ENCODE measurements at places on chromosomes 5 and 9. TPM values are rescaled to one million over a fixed set of nuclear protein-coding genes. Genes with fewer than 3 reads are reported as not detected.

The OGN gene
- 9.6 TPM for total RNA-seq

The GPRIN1 gene
- 1.4 TPM for total RNA-seq

DNA sequence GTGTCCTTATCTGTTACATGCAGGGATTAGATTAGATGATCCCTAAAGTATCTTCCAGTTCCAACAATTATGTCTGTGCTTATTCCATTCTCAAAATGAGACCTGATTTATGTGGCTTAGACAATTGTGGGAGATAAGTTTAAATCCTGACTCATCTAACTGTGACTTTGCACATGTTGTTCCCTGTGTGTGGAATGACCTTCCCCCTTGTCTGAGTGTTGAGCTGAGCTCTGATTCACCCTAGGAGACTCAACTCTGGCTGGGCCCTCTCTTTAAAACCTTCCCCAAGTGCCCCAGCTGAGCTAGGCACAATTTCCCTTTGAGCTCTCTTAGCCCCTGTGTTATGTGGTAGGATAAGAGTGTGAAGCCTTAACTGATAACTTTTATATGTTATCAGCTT, 118.9 kb upstream of the ELL2 start:
- no peaks in the 10 kb centered on the region for H3K4me1 ChIP-seq
- H3K27me3 ChIP-seq: no peaks in the 10 kb centered on the region
- DNase-seq: peak; percentile 11
- H3K36me3 ChIP-seq: no peaks in the 10 kb centered on the region

DNA sequence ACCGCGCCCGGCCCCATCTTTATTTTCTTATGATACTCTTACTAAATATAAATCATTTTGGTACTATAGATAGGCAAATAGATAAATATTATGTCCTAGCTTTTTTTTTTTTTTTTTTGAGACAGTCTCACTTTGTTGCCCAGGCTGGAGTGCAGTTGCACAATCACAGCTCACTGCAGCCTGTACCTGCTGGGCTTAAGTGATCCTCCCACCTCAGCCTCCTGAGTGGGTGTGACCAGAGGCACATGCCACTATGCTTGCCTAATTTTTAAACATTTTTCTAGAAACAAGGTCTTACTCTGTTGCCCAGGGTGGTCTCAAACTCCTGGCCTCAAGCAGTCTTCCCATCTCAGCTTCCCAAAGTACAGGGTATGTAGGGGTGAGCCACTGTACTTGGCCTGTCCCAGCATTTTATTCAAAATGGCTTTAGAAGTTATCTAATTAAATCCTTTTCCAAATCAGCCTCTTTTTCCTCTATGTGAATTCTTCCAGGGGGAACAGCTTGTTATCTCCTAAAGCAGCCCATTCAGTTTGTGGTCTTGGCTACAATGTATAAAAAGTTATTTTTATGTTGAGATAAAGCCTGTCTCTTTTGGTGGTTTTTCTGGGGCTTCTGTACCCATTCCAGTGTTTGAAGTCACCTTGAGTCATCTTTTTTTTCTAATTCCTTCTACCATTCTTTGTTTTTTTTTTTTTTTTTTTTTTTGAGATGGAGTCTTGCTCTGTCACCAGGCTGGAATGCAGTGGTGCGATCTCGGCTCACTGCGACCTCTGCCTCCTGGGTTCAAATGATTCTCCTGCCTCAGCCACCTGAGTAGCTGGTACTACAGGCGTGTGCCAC, 12.1 kb downstream of the MELK start:
- no peak overlapping the region for H3K27ac ChIP-seq
- H3K36me3 ChIP-seq: no peaks in the 10 kb centered on the region
- H3K4me3 ChIP-seq: no peak overlapping the region
- no peak for DNase-seq

DNA sequence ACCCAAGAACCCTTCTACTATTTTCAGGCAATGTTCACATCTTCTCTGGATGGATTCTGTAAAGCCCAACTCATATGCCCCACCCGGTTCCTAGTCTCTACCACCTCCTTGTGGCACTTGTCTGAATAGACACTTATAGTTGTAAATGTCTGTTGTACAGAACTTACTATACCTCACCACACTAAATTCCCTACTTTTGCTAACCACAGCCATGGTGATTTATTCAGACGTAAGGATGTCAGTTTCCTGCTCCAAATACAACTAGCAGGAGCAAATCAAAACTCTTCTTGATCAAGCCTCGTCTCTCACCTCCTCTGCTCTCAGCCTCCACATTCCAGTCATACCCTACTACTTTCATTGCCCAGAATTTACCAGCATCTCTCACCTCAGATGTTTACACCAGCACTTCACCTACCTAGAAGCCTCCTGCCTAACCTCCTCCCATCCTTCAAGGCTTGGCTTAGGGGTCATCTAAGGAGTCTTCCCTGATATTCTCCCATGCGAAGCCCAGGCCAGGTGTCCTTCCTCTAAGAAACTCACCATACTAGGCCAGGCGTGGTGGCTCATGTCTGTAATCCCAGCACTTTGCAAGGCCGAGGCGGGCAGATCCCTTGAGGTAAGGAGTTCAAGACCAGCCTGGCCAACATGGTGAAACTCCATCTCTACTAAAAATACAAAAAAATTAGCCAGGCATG, 75.5 kb downstream of the MAPKAP1 start:
- H3K36me3 ChIP-seq: no peaks in the 10 kb centered on the region
- no peak overlapping the region for H3K4me3 ChIP-seq
- no peaks in the 10 kb centered on the region for H3K27me3 ChIP-seq
- DNase-seq: peak; percentile 25
- peaks cover 24% of the 10 kb centered on the region for H3K4me1 ChIP-seq

GRCh38 chr9:126676102-126676684, 62.5 kb downstream of the LMX1B start:
- no peaks in the 10 kb centered on the region for H3K4me1 ChIP-seq
- no peaks in the 10 kb centered on the region for H3K36me3 ChIP-seq
- no peak overlapping the region for H3K27ac ChIP-seq
- no peak for DNase-seq
- H3K27me3 ChIP-seq: peaks cover 32% of the 10 kb centered on the region

- peaks cover 6% of the 10 kb centered on the region for H3K4me1 ChIP-seq
- peak; percentile 55 for DNase-seq
- no peaks in the 10 kb centered on the region for H3K27me3 ChIP-seq
- H3K36me3 ChIP-seq: no peaks in the 10 kb centered on the region
- H3K27ac ChIP-seq: no peak overlapping the region
- H3K4me3 ChIP-seq: no peak overlapping the region
Observed at GRCh38 chr9:18489861-18490260, 15.9 kb downstream of the ADAMTSL1 start.

- no peaks in the 10 kb centered on the region for H3K36me3 ChIP-seq
- no peak overlapping the region for H3K4me3 ChIP-seq
- H3K27me3 ChIP-seq: no peaks in the 10 kb centered on the region
- peaks cover 25% of the 10 kb centered on the region for H3K4me1 ChIP-seq
Observed at GRCh38 chr5:169025491-169025890, 275.4 kb downstream of the SLIT3 start.

GRCh38 chr5:40409601-40410000, 270.1 kb upstream of the PTGER4 start:
- H3K36me3 ChIP-seq: no peaks in the 10 kb centered on the region
- peaks cover 50% of the 10 kb centered on the region for H3K4me1 ChIP-seq
- H3K27ac ChIP-seq: peak overlapping the region; percentile 46

DNA sequence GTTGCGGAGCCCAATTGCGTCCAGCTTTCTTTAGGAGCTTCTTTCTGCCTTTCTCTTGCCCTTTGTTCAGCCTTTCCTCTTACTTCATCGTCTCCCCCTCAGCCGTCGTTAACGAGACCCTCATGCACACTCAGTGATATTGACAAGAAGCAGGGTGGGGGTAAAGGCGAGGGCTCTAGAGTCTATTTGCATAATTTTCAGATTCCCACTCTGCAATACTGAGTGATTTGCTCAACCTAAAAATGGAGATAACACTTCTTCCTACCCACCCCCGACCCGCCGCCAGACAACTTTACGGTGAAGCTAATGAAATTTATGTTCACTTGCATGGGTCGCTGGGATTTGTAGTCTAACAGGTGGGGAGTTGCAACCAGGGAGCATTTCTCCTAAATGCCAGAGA, 1.3 kb upstream of the TBC1D2 start:
- peaks cover 8% of the 10 kb centered on the region for H3K4me1 ChIP-seq
- H3K4me3 ChIP-seq: no peak overlapping the region
- H3K27me3 ChIP-seq: no peaks in the 10 kb centered on the region
- no peak for DNase-seq
- peak overlapping the region; percentile 71 for H3K27ac ChIP-seq

DNA sequence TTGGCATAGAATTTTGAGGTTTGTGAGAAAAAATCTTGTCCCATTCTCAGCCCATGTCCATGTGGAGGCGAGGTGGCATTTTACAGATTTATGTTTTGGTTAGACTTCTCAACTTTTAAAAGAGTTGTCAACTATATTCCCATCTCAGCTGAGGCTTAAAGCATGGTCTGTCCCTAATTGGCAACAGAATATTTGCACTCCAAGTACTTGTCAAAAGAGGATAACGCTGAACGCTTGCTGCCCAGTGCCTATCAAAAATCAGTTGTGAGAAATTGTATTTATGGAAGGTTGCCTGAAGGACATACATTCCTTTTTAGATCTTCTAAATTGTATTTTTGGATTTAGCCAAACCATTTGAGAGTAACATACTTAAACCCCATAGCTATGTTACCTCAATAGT, 202.0 kb downstream of the SLF1 start:
- no peak overlapping the region for H3K4me3 ChIP-seq
- no peak for DNase-seq
- no peaks in the 10 kb centered on the region for H3K27me3 ChIP-seq
- H3K36me3 ChIP-seq: no peaks in the 10 kb centered on the region

Measured in adrenal gland (tissue), 19 donors.